NCI-H1694 treated with DMSO at 0.1 percent for 48 hours (cell line): ENCODE measurements at places on chromosomes 2 and 18.

DNA sequence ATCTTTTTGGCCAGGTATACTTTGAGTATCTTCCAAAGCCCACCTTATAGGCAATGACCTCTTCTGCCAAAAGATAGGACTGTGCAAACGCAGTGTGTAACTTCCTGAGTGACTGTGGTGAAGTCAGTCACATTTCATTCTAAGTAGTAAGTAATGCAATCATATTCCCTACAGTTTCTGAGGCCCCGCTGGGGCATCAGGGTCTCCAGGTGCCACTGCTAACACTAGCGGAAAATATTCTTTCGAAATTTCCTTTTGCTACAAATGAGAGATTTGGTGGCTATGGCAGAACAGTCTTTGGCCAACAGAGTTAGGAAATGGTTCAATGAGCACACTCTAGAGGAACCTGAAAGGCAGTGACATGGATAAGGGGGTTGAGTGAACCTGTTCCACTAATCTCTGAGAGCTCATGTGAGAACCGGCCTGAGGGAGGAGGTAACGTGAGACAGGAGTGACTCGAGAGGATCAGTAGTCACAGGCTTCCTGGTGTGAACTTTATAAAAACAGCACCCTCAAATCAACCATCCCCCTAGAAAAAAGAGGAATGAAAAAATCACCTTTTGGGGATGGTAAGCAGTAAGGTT, 102.6 kb upstream of the LPIN2 start:
- DNase-seq, result no peak

DNA sequence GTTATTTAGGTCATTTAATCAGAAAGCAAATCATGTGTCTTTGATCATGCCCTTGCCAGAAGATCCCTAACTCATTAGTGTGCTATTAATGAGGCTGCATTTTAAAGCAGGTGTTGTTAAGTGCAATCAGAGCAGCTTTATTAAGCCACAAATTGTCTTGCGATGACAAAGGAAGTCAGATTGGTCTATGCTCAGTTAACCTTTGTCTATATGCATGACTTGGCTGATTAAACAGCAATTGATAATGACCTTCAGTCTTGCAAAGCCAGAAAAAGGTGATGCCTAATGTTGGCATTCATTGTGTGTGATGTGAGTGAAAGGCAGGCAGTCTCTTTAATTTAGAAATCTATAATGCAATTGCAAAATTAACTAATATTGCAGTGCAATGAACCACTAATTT, 166.9 kb downstream of the RND3 start:
- DNase-seq, result no peak

GRCh38 chr18:35050028-35050546, 8.9 kb downstream of the MAPRE2 start:
- DNase-seq, result no peak

DNA sequence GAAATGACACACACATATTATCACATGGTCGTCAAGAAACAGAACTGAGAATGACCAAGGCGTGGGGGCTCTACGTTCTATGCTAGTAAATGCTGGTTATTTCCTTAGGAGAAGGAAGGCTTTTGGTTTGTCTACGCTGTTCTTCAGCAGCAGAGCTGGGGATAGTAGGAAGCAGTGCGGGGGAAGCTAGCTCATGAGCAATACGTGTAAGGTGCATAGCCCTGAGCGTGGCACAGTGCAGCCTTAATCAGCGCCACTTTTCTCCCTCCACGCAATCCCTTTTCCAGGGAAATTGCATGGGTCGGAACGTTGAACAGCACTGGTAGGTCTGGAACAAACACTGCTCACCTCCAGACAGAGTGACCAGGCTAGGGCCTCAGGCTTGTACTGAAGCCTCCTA, 199.6 kb upstream of the FBXO11 start:
- no peak for DNase-seq

- DNase-seq, result no peak
These were observed 2.2 kb downstream of the DSG2 start for GRCh38 chr18:31500051-31500688.

GRCh38 chr2:127379712-127380355, 7.9 kb downstream of the MAP3K2 start:
- no peak for DNase-seq
